Ascending aorta (tissue), 2 donors: ENCODE measurements at places on chromosomes 7 and 10.

- no peak for DNase-seq
Measured at GRCh38 chr7:151808400-151809145, 68.3 kb downstream of the PRKAG2 start.

- peak; percentile 11 for DNase-seq
Measured at GRCh38 chr7:128172151-128172550, 68.9 kb upstream of the LEP start.

- no peak for DNase-seq
Measured at GRCh38 chr7:3860932-3861331, 559.9 kb downstream of the SDK1 start.

DNA sequence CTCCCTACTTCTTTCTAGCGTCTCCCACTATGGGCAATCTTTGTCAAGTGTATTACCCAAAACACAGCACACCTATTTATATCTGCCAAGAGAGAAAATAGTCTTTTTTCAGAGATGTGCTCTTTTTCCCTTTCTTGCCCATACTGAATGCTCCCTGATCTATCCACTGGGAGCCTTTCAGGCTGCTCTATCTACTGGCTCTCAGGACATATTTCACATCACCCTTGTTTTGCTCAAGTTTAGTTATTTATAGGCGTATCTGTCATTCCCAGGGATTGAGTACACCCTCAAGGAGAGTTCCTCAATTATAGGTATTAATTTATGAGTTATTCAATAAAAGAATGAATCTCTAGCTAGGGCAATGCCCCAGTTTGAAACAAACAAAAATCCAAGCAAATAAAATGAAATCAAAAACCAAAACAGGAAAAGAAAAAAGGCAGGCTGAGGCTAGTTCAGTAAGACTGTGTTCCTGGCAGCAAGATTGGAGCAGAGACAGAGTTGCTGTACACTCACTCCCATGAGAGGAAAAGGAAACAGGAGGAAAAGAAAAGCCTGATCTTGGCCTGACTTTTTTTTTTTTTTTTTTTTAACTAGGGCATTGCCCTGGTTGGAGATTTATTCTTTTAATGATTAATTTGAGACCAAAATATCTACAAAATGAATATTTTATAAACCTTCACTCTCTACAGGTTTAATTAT lies 665.9 kb upstream of the PCDH15 start:
- DNase-seq, result no peak

- no peak for DNase-seq
Measured at GRCh38 chr7:103887853-103888602, 101.4 kb downstream of the RELN start.

GRCh38 chr10:124081547-124082140 lies 11.8 kb downstream of the CHST15 start:
- DNase-seq, result no peak

- no peak for DNase-seq
Measured at GRCh38 chr7:100825215-100825671, 2.1 kb downstream of the EPHB4 start.

DNA sequence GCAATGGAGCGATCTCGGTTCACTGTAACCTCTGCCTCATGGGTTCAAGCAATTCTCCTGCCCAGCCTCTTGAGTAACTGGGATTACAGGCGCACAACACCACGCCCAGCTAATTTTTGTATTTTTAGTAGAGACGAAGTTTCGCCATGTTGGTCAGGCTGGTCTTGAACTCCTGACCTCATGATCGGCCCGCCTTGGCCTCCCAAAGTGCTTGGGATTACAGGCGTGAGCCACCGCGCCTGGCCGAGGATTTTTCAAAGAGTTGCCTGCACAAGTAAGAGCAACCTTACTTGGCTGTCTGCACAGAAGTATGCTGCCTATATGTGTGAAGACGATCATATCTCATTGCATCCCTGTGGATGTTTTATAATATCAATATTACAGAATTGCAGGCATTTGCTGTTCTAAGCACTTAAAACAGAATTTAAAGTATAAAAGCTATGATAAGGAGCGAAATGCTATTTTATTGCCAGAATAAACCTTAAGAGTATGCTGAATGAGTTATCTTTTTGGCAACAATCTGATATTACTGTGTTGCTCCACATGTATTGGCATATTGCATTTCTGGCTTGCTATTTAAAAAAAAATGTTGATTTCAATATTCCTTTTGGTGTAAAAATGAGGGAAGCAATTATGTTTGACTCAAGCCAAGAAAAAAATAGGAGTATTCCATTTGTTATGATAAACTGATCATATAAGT lies 379.4 kb upstream of the SEMA3D start:
- DNase-seq, result no peak

GRCh38 chr10:64156166-64156565 lies 635.0 kb downstream of the REEP3 start:
- DNase-seq, result no peak

GRCh38 chr7:51316666-51317581 lies at the start of gene COBL:
Gene COBL, minus strand, starts transcription at chr7:51316809. Its CDS starts 176 bp downstream, at chr7:51316633.
- DNase-seq, result no peak

DNA sequence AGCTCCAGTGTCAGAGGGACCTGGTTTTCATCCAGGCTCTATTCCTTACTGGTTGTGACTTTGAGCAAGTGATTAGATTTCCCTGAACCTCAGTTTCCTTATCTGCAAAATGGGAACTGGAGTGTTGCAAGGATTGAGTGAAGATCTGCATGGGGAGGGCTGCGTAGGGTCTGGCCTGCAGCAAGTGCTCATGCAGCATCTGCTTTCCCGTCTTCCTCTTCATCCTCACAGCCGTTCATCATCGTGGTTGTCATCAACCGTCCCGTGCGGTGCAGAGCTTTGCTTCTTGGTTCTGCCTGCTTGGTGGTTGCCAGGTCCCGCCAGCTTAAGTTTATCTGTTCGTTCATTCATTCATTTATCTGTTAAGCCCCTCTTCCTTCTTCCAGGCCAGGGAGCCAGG lies 135.0 kb downstream of the GRK5 start:
- no peak for DNase-seq

- peak; percentile 55 for DNase-seq
Measured at GRCh38 chr10:24331457-24331856, 122.5 kb downstream of the KIAA1217 start.

DNA sequence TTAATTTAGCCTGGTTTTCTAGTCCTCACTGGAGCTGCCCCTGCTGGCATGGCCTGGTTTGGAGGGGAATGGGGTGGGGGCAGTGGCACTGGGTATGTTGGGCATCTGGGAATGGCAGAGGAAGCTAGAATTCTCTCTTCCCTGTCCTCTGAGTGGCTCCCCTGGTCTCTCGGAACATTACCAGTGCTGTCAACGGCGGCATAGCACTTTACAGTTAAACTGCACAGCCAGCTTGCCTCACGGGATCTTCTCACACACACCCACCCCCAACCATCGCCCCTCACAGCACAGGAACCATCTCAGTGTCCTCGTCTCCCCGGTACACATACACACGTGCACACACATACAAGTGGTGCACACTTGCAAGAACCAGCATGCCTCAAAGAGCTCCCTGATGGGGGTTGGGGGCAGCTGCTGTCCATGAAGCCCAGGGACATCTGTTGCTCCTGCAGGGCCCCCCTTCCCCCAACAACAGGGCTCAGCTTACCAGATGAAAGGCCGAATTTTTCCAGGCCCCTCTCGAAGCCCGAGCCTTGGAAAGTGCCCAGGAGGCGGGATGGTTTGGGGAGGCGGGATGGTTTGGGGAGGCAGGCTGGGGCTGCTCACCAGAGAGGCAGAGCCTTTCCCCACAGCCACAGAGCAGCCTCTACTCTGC lies 41.0 kb downstream of the TSPAN15 start:
- no peak for DNase-seq

DNA sequence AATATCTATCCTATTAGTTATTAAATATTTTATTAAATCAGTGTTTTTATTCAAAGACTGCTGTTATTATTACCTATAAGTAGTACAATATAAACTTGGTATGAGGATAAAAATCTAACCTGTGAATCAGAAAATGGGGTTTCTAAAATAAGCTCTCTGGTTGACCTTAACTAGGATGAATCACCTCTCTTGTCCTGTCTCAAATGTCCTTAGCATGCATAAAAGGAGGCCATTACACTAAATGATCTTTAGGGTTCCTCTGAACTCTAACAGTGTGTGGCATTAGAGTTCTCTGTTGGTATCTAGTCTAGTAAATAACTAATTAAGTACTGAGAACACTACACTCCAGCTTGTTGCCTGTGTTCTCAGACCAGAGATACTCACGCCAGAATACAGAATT lies 143.1 kb upstream of the LRRTM3 start:
- DNase-seq, result no peak

DNA sequence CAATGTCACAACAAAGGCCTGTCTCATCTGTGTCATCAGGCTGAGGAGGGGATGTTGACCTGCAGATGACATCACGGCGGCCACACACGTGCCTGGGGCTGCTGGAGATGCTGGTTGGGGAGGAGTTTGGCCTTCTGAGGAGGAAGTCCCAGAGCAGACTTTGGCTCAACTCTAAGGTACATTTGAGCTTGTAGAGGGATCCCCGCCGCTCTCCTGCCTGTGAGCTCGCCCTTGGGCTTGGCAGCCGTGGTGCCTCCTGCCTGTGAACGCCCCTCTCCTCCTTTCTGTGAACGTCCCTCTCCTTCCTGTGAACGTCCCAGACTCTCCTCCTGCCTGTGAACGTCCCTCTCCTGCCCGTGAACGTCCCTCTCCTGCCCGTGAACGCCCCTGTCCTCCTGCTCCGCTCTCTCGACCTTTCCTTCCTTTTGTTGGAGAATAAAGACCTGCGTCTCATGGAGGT lies 176.4 kb downstream of the DNAJB6 start:
- DNase-seq, result no peak

GRCh38 chr10:27558612-27559020 lies 54.5 kb downstream of the RAB18 start:
- DNase-seq, result peak; percentile 67

- DNase-seq, result no peak
Measured at GRCh38 chr10:13859979-13860654, 273.4 kb downstream of the PRPF18 start.
